ENCODE measurements at places on chromosomes 1 and 21.

GRCh38 chr1:55301912-55302311, 86.7 kb upstream of the USP24 start:
- DNase-seq = no peak

DNA sequence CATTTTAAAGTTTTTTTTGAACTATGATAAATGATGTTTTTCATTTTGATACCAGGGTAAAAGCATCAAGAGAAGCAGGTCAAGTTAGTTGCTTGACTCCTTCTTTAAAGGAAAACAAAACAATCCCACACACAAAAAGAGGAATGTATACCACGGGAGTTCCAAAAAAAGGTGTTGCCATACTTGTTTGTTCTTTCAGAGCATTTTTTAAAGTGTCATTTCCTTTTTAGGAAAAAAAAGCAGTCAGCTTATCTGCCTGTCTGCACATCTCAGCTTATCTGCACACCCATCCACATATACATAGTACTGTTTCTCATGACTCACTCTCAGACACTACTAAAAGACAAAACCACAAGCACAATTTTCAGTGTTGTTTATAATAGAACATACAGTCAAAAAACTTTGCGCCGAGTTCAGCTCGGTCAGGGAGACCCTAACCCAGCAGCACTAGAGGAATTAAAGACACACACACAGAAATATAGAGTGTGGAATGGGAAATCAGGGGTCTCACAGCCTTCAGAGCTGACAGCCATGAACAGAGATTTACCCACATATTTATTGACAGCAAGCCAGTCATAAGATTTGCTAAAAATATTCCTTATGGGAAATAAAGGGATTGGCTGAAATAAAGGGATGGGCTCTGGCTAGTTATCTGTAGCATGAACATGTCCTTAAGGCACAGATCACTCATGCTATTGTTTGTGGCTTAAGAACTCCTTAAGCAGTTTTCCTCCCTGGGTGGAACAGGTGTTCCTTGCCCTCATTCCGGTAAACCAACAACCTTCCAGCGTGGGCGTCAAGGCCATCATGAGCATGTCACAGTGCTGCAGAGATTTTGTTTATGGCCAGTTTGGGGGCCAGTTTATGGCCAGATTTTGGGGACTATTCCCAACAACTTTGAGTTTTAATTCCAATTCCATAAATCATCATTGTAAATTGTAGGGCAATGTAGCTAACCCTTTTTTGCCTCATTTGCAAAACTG, 11.4 kb upstream of the MNDA start:
- DNase-seq = peak; percentile 26

DNA sequence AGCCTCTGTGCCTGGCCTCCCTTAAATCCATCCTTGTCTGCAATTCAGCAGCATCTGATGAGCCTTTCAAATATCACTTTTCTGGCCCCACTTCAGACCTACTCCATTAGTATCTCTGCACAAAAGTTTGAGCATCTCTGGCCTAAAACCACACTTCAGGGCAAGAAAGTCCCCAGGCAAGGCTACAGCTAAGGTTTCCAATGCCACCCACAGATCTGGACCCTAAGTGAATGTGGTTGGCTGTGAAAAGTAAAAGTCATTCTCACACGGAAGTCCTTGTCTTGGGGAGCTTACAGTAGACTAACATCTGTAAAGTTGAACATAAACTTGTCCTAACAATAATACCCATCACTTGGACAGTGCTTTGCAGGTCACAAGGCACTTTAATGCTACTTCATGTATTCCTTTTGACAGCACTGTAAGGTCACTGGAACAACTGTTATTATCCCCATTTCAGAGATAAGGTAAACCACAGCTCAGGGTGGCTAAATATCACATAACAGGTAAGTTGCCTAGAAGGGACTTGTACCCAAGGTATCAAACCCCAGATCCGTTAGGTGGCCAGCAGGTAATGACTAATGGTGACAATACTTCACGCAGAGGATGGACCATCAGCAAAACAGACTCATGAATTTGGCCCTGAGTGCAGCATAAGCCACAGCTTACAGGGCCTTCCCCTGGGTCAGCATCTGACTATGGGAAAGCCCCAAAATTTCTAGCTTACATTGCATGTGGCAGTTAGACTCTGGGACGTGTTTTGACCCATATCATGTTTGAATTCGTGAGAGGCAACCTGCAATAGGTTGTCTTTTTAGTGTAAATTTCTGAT, 356.0 kb downstream of the HHAT start:
- no peak for DNase-seq

DNA sequence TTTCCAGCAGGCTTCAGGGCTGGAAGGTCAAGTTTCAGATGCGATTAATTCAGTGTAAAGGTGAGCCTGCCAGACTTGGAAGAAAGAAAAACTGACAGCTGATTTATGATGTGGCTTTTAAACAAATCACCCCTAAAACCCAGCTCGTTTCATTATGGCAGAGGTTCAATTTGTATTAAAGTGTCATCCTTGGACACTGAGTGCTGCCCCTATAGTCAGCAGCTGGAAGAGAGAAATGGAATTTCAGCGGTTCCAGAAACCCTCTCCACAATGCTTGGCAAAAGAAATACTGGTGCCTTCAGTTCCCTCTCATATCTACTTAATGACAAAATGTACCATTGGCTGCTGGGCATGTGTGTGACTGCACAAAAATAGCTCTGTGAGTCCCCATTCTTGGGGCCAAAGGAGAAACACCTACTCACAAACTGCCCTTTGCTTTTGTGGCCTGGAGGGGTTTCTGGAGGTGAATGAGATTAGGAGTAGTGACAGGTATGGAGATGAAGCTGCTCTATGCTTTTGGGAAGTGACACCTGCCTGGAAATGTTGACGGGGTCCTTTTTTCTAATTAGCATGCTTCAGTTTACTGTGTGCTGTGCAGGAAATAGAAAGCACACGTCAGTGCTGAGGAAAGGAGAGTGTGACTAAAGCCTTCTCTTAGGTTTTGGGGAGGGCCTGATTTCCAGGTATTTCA, 95.1 kb upstream of the TSPAN2 start:
- no peak for DNase-seq

- no peak for DNase-seq
Measured at GRCh38 chr1:147349533-147349932, 107.0 kb downstream of the CHD1L start.

- no peak for DNase-seq
Measured at GRCh38 chr1:40130892-40131291, 30.3 kb upstream of the RLF start.

GRCh38 chr1:159949981-159950381, 4.1 kb downstream of the SLAMF9 start:
- no peak for DNase-seq

GRCh38 chr1:12094180-12094579, 31.1 kb downstream of the TNFRSF8 start:
- DNase-seq = no peak

- no peak for DNase-seq
Measured at GRCh38 chr21:42456457-42456856, 39.6 kb downstream of the RSPH1 start.

GRCh38 chr1:110672753-110673108, 2.0 kb downstream of the KCNA3 start:
- no peak for DNase-seq

- DNase-seq = no peak
Measured at GRCh38 chr21:20522611-20523010, 475.6 kb upstream of the NCAM2 start.

DNA sequence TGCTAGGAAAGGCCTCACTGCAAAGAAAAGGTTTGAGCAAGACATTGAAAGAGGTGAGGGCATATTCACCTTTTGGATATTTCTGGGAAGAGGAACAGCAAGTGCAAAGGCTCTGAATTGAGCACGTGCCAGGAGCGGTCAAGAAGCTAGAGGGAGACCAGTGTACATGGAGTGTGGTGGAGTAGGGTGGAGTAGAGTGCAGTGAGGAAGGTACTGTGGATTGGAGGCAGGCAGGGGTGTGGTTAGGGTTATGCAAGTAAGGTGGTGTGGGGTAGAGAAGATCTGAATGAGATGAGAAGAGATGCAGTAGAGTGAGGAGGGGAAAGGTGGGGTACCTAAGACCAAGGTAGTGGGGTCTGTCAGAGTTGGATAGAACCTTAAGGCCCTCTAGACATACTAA, 119.6 kb downstream of the OMA1 start:
- DNase-seq = no peak

DNA sequence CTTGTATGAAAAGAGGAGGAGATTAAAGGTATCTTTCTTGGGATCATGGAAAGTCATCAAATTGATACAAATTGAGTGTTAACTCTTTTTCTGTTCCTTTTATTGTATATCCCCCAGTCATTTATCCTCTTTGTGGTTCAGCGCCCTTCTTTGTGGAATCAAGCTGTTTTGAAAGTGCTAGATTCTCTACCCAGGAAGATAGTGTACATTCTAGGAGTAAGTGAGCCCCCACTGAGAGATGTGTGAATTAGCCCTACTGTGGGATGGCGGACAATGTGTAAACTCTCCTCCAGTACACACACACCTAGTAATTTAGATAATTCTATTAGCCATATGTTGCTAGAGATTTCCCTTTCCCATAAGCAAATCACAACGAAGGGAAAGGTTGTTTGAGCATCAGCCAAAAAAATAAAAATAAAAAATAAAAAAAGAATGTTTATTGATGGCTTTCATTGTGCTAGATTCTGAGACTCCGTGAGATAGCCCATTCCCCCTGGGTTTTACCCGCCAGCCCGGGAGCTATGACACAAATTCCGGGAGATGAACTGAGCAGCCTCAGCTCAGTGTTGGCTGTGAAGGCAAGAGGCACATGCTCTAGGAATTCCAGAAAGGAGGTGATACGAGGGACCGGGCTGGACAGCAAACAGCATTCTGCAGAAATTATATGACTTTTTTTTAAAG, 378.4 kb upstream of the RUNX1 start:
- DNase-seq = no peak

DNA sequence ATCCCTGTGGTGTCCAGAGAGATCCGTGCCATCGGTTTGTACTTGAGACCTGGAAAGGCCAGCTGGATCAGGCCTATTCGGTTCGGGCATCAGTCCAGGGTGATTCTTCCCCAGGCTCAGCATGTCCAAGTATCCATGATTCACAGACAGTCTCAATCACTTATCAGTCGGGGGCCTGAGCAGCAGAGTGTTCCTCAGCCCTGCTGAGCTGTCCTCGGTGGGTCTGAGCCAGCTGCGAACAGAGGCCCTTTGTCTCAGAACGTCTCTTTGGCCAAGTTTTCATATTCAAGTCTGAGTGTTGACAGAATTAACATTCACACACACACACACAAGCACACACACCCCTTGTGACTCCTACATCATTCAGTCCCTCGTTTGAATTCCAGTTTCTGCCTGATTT, 33.4 kb upstream of the OSBPL9 start:
- DNase-seq = no peak

- no peak for DNase-seq
Measured at GRCh38 chr1:12566484-12567287, 51.3 kb downstream of the DHRS3 start.

DNA sequence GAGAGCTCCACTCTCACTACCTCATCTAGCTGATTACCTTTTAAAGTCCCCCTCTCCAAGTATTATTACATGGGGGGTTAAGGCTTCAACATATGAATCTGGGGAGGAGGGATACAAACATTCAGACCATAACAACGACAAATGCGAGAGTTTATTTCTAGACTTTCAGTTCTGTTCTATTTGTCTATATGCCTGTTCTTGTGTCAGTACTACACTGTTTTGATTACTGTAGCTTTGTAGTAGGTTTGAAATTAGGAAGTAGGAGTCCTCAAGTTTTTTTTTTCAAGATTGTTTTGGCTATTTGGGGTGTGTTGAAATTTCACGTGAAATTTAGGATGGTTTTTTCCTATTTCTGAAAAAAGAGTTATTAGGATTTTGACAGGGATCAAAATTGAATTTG, 16.3 kb downstream of the ZMYM4 start:
- no peak for DNase-seq

- DNase-seq = peak; percentile 39
Measured at GRCh38 chr1:43796111-43796581, 88.8 kb downstream of the ST3GAL3 start.

DNA sequence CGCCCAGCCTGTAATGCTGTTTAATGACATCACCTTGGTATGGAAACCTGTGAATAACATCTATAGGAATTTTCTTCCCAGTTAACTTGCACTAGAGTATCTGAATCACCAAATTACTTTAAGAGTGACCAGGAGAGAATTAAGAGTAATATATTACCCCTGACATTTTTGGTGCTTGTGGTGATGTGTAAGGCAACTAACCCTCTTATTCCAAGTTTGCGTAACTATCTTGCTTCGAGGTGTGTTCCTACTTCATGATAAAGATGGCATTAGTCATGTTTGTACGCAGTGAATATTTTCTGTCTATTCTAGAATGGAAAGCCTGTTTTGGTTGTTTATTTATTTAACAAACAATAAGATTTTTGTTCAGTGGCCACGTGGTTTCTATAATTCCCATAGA, 131.3 kb downstream of the ZP4 start:
- no peak for DNase-seq

DNA sequence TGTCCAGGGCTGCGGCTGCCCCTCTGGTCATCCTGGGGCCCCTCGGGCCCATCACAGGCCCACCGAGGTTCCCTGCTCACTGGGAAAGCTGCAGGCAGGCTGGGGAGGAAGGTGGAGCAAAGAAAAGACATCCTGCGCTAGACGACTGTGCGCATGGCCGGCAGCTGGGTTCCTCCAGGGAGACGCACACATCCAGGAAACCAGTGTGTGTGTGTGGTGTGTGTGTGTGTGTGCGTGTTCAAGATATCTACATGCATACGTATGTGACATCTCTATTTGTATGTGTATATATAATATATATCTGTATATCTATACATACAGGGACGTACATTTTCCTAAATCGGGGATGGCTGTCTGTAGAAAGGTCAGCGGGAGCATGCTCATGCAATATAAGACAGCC, 63.7 kb downstream of the ACOT7 start:
- no peak for DNase-seq

DNA sequence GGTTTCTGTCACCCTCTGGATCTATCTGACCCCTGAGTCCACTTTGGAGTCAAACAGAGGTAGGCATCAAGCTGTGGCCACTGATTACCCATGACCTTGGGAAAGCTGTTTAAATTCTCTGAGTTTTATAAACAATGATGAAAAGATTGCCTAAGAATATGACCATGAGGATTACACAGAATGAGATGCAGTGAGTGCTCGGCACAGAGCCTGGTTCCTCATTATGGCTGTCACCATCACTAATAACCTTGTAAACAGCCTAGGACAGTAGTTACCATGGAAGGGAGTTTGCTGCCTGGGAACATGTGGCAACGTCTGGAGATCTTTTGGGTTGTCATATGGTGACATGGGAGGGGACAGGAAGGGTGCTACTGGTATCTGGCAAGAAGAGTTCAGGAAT, 248.3 kb upstream of the KAZN start:
- no peak for DNase-seq

- DNase-seq = no peak
Measured at GRCh38 chr1:42700006-42700405, 17.8 kb downstream of the YBX1 start.

DNA sequence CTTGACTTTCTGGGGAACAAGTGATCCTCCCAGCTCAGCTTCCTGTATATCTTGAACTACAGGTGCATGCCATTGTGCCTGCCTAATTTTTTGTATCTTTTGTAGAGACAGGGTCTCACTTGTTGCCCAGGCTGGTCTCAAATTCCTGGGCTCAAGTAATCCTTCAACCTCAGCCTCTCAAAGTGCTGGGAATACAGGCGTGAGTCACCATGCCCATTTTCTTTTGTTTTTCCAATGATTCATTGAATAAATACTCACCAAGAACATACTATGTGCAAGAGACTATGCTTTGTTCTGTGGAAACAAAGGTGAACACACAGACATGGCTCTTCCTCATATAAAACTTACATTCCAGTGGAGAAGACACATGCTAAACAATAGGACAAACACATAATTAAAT, 407.8 kb upstream of the DAB1 start:
- no peak for DNase-seq
